ENCODE measurements at places on chromosomes 2 and 18. TPM values are rescaled to one million over a fixed set of nuclear protein-coding genes. Genes with fewer than 3 reads are reported as not detected.

DNA sequence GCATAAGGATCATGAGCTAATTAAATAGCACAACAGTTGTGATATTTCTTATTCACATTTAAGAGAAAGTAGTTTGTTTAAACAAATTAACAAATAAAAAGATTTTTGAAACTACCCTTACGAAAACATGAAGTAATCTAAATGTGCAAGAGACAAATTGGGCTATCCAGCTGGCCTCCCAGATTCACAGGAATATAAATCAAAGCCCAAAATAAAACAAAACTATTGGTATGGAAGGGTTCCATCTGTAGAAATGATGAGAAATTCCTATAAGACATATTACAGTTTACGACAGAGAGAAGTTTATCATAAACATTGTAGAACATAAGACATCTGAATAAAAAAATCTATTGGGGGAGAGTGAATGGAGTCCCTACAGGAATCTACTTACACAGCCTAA is 1125.1 kb downstream of the TDRD15 start:
- DNase-seq: no peak

- DNase-seq: peak; percentile 44
These were observed 376.4 kb downstream of the RBM43 start for GRCh38 chr2:150885236-150885635.

DNA sequence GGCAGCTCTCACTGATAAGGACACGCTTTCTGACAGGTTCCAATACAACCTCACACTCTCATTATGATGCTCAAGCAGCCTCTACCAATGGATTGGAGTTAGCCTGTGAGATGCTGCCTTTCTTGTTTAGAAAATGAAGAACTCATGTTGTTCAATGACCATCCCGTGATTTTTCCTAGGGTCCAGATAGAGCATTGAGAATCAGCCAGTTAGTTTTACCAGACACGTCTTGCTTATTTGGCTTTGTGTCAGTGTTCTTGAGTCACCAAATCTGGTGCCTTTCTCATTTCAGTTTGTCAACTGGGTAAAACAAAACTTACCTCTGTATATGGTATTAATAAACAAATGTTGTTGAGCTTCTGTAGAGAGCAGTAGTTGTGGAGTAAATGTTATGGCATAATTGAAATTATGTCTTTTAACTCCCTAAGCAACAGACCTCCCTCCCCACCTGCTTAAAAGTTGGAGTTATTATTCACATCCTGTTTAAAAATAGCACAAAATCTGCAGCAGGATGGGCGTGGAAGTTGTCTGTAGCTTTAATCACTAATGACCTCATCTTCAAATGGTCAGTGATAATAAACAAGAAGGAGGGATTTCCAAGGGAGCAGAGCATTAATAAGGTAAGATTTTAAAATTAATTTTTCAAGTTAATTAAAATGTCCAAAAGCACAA is 167.3 kb downstream of the HRH4 start:
- peak; percentile 19 for DNase-seq

DNA sequence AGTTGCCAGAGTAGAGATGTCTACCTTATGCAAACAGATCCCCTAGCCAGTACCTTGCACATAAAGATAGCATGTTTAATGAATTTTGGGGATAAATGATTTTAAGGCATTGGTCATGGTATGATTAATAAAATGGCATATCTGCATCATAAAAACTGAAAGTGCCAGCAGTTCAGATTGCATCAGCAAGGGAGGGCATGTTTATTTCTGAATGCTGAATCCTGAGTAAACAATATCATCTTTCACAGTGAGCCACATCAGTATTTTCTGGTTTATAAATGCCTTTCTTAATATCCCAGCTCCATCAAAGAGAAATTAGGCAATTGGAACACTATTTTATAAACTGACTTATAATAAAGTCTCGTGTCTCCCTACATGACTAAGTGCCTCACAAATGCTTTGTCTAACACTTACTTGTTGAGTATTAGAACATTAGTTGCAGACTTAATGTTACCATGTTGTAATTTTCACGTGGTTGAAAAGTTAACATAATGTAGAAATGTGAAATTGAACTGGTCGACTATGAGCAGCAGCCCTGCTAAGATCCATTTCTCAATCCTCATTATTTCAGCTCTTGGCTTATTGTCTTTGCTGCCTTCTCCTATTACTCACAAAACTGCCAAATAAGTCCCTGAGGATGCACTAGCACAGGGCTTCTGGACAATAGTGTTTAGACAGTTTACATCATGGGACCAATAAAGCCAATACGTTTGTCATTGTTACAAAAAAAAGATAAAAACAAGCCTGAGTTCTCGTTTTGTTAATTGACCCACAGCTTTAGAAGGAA is 48.0 kb downstream of the LANCL1 start:
- no peak for DNase-seq

GRCh38 chr18:53883771-53884170 is 340.7 kb downstream of the MBD2 start:
- DNase-seq: no peak

- DNase-seq: peak; percentile 97
These were observed 149.8 kb downstream of the COPS8 start for GRCh38 chr2:237235383-237236095.

DNA sequence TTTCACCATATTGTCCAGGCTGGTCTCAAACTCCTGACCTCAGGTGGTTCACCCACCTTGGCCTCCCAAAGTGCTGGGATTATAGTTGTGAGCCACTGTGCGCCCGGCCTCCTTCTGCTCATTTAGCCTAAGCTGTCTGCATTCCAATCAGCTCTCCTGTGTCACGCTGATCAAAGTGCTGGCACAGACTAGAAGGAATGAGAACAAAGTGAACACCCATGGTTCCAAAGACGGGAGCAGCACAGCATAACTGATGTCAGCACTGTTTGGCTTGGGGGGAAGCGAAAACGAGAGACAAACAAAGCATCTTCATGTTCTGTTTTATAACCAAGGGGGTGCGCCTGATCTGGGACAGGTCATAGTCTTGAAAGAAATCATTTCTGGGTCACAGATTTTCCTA is 43.3 kb downstream of the DIPK1C start:
- no peak for DNase-seq

- DNase-seq: peak; percentile 33
These were observed 15.4 kb downstream of the HK2 start for GRCh38 chr2:74849228-74849892.

GRCh38 chr2:235091421-235091820 is 139.6 kb downstream of the SH3BP4 start:
- no peak for DNase-seq

- no peak for DNase-seq
These were observed 23.6 kb downstream of the TMEM178A start for GRCh38 chr2:39689272-39689841.

- DNase-seq: peak; percentile 77
These were observed 128.6 kb downstream of the PARD3B start for GRCh38 chr2:204673877-204674276.

GRCh38 chr18:54829856-54830255 is 1.6 kb downstream of the RAB27B start:
- no peak for DNase-seq

FAM228A gene
- 0.99 TPM for total RNA-seq

DIPK1C gene
- not detected for total RNA-seq

HRH4 gene
- under 0.01 TPM for total RNA-seq

SERPINB2 gene
- total RNA-seq: 3.9 TPM
